ENCODE measurements at places on chromosomes 5 and 9.

DNA sequence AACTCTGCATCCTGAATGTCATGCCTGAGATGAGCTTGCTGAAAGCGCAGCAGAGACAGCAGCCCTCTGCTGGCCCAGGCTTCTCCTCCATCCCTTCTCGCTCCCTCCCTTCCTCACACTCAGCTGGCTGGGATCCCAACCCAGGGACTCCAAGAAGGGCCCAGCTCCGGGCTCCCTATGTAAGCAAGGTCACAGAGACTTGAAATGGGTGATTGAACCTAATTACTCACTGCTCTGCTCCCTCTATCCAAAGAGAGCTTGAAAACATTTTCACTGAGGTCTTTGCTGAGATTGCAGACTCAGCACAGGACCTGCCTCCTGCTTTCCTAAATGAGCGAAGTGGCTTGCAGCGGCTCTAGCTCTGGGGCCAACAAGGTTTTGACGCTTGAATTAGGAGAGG is 42.8 kb downstream of the RAPGEF1 start:
- DNase-seq, result peak; percentile 78

DNA sequence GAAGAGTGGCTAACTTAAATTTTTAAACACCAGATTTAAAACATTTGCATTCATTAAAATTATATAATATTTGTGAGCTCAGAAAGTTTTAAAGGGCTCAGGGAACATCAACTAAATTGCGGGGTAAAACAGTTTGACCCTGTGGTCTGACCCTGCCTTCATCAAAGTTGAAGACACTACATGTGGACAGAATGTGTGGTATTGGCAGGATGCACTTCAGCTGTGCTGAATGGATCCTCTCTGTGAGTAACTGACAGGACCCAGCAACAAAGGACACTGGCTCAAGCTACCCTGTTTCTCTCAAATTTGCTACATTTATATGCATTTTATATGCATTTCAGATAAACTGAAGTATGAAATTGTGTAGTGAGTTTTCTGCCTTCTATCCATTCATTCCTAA is 288.5 kb downstream of the ZNF608 start:
- no peak for DNase-seq

DNA sequence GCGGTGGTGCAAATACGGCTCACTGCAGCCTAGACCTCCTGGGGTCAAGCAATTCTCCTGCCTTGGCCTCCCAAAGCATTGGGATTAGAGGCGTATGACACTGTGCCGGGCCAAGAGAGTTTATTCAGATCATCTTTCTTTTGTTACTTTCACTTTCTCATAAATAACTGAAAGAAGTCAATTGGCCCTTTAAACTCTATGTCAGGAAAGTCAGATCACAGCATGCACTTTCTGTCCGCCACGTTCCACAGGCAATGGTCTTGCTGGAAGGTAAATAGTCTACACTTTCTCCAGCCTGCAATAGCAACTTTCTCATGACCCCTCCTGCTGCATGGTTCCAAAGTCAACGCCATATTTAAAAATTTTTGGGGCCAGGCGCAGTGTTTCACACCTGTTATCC is 6.5 kb upstream of the ARRDC1 start:
- DNase-seq, result no peak

GRCh38 chr5:65102976-65103711 is 334.4 kb downstream of the CWC27 start:
- peak; percentile 73 for DNase-seq

GRCh38 chr9:16960084-16960483 is 89.6 kb upstream of the BNC2 start:
- DNase-seq, result no peak

GRCh38 chr9:74662674-74663073 is 165.5 kb downstream of the RORB start:
- no peak for DNase-seq

DNA sequence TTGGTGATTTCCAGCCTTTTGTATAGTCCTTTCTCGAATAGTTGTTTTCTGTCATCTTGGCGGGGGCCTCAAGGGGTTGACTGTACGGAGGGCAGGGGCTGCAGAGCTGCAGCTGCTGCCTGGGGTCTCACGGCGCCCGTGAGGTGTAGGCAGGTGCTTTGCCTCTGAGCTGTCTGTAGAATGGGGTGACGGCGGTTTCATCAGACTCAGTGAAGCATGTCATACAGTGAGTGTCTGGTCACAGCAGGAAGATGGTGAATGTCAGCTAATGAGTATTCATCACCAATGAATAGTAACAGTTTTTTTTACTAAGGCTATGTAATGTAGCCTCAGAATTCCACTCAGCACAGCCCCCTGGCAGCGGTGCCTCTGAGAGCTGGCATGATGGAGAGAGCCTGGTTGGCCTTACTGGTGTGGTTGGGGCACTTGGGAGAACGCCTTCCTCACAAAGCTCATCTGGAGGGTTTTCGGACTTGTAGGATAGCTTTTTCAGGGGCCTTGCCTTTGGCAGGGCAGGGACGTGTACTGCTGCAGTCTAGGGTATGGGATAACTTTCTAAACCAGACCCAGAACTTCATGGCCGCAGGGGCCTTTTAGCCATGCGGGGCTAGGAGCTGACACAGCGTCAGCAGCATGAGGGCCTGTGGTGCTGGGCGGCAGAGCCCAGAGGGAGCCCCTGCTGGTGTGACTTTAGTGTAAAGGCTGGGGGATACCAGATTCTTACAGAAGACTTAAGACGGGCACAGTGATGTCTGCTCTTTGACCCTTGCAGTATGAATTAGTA is 15.0 kb downstream of the TENT4A start:
- DNase-seq, result no peak

DNA sequence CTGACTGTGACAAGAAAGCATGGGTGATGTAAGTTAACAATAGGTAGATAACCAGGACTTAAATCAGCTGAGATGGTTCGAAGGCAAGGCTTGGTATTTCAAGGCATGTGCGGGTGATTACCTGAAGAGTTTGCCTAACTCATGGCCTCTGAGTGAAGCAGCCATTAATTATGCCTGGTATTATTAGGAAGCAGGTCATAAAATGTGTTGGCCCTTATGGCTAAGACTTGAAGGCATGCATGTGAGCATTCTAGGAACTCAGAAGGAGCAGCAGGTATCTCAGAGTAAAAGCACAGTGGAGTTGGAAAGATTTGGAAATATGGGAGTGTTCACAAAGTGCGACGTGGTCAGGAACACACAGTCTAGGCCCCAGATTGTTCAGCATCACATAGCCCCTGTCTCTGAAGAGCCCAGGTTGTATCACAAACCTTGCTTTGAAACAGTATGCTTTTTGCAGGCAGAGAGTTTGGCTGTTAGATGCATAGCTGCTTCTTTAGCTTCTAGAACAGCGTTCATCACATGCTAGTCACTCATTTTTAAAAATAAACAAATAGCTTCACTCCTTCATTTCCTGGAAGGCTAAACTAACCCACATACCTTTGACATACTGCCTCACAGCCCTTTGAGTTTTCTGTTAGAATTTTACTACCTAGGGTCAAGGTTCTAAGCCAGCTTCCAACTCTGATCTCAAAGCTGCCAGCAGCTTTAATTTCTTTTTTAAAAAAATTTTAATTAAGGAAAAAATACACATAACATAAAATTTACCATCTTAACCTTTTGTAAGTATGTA is 2.1 kb downstream of the HEXB start:
- no peak for DNase-seq

GRCh38 chr5:53936481-53937352 is 373.7 kb downstream of the ARL15 start:
- DNase-seq, result peak; percentile 44

DNA sequence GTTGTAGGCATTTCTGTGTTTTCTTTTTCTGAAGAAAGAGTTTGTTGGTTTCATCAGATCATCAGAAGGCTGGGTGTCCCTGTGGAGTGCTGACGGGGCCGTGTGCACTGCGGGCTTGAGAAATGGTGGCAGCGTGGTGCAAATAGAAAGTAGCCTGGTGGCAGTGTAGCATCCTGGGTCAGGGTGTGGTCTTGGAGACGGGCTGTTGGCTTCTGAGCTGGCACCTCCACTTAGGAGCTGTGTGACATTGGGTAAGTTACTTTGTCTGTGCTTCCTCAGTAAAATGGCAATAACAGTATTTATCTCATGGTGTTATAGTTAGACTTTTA is 10.0 kb upstream of the NDST1 start:
- DNase-seq, result no peak

DNA sequence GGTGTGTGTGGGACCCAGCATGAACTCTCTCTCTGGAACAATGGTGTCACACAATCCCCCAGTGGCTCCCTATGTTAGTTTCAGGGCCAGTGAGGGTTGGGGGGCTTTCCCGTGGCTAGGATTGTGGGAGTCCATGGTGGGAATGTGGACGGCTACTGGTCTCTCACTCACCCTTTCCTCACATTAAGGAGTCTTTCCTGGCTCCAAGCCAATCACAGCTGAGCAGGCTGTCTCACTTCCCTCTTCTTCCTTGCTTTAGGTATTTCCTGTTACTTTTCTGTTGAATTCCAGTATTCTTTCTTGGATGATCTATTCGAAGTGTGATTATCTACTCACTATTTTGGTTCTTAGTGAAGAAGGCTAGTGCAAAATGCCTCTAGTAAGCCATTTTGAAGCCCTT is 324.4 kb upstream of the MPDZ start:
- DNase-seq, result peak; percentile 34

GRCh38 chr9:103037508-103038477 is 42.7 kb downstream of the CYLC2 start:
- no peak for DNase-seq

DNA sequence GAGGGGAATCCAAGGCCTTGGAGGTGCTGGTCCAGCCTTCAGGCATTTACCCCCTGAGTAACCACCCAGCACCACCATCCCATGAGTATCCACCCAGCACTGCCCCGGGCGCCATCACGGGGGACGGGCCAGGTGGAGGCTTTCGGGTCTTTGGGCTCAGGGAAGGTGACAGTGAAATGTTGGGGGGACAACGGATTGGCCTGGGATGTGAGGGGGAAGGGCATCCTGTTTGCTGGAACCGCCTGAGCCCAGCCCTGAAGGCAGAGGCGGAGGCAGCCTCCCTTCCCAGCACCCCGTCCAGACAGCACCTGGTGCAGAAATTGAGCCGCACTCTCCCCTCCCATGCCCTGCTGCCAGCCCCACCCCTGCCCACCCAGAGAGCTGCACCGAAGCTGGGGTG is 17.0 kb downstream of the ASS1 start:
- no peak for DNase-seq

- DNase-seq, result peak; percentile 2
These were observed 337.8 kb downstream of the PTPRD start for GRCh38 chr9:10274988-10275387.

GRCh38 chr9:114729706-114730105 is 47.7 kb upstream of the TEX48 start:
- no peak for DNase-seq

DNA sequence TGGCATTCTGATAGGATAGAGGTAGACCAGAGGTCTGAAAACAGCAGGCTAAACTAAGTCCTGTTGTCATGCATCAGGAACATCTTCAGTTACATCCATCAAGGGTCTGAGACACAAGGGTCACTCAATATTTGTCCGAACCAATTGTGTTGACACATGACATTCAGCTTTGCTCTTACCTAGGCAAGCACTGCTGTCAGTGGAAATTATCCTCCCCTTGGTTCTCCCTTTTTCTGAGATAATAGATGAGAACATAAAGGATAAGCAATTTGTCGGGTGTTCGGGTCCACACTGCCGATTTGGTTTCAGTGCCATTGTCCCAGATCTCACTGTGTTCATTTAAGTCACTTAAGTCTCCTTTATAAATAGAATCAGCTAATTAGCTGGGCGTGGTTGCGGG is 148.3 kb upstream of the MSX2 start:
- no peak for DNase-seq

- peak; percentile 64 for DNase-seq
These were observed 89.7 kb upstream of the ADRA1B start for GRCh38 chr5:159826351-159827214.

DNA sequence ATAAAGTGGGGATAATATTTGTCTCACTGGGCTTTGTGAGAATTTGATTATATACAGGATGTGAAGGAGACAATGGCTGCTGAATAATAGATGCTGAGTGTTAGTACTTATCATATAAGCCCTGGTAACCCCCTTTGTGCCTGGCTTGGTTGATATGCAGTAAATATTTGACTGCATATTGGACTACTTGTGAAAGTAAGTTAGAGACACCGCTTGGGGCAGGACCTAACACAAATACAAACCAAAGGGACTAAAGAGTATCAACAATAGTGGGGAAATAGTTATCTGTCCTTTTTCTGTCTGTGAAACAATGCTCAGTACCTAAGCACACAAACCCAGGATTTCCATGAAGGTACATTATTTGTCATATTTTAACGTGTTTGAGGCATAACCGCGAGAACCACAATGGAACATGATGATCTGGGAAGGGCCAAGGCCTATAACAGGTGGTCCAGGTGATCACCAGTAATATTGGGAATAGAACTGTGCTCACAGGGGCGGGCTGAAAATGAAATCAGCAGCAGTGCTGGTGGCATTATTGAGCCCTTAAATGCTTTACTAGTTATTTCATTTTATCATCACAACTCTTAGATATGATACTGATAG is 138.2 kb upstream of the SMARCA2 start:
- DNase-seq, result no peak

DNA sequence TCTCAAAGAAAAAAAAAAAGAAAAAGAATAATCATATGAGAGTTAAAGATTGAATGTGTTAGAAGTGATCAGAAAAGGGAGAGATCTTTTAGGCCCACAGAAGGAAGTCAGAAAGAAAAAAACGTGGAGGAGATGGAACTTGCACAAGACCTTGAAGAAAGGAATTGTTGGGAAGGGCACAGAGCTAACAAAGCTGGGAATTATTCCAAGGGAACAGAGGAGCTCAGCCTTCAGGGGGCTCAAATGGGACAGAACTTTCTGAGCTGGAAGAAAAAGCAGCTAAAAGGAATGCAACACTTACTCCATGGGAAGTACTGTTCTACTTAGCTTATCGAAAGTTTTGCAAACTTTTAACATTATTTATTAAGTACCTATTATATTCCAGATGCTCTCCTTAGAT is 153.4 kb upstream of the ADRA1B start:
- DNase-seq, result peak; percentile 20

- DNase-seq, result no peak
These were observed 35.6 kb downstream of the IRX2 start for GRCh38 chr5:2715856-2716255.

DNA sequence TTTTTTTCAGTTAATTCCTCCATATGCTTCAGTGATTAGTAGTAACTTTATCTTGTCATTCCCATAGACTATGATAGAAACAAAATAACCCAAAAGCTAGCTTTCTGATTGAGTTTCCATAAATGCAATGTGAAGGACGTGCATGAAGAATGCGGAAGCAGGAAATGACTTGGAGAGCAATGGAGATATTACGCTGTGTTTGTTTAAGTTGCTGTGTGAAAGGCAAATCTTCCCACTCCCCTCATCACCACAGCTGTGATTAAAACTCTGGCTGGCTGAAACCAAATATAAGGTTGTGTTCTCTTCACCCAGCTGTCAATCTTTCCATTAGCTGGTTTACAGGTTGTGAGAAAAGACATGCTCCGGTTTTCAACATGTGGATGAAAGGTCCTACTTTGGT is 83.9 kb downstream of the NR2F1-AS1 start:
- DNase-seq, result peak; percentile 22

Data from muscle of leg (tissue), 16 donors.